NCI-H748 treated with DMSO at 0.1 percent for 48 hours (cell line): ENCODE measurements at places on chromosomes 12 and 14.

DNA sequence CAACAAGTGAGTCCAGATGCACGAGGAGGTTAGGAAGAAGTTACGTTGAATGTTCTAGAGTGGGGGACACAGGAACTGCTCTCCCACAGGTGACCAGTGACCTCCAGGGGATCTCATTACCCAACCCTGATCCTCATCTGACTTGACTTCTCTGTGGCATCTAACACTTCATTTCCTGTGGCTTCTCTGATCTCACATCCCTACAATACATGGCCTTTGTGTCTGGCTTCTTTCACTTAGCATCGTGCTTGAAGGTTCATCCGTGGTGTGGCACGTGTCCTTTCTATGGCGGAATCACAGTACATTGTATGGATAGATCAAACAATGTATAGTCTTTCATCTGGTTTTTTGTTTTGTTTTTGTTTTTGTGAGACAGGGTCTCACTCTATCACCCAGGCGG, 19.3 kb downstream of the CFAP251 start:
- no peak for DNase-seq

- DNase-seq: no peak
These were observed 78.6 kb downstream of the CLMN start for GRCh38 chr14:95240859-95241813.

DNA sequence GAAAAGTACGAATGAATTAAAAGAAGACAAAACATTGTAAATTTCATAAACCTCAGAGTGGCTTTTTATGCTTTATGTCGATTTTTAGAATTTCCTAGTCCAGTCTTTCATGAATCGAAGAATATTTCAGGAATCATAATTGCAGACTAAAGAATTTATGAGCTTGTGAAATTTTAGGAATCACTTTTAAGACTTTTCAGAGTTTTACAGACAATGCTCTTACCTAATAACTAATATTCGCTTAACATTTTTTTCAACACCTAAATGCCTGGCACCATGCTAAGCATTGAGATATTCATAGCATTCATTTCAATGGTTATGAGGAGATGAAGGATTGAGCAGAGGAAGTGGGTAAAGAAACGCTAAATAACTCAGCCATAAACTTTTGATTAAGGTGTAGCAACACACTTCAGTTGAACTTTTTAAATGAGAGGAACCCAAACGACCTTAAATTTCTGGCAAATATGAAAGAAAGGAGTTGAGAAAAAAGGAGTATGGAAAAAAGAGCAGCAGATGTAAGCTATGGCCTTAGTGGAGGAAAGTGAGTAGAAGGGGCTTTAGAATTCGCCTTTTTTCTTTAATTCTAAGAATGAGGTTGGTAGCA, 739 bp upstream of the USP44 start:
- DNase-seq: no peak

DNA sequence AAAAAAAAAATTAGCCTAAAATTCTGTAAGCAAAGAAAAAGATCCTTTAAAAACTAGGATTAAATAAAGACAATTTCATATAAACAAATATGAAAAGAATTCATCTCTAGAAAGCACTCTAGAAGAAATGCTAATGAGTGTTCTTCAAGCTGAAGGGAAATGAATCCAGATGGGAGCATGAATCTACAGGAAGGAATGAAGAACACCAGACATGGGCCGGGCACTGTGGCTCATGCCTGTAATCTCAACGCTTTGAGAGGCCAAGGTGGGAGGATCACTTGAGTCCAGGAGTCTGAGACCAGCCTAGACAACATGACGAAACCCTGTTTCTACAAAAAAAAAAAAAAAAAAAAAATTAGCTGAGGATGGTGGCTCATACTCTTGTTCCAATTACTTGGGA, 297.2 kb downstream of the FBXL14 start:
- DNase-seq: no peak
